ENCODE measurements at places on chromosomes 6 and 20. TPM values are rescaled to one million over a fixed set of nuclear protein-coding genes. Genes with fewer than 3 reads are reported as not detected.

Gene DEFB124
- total RNA-seq, result not detected

Gene RFX6
- total RNA-seq, result not detected

DNA sequence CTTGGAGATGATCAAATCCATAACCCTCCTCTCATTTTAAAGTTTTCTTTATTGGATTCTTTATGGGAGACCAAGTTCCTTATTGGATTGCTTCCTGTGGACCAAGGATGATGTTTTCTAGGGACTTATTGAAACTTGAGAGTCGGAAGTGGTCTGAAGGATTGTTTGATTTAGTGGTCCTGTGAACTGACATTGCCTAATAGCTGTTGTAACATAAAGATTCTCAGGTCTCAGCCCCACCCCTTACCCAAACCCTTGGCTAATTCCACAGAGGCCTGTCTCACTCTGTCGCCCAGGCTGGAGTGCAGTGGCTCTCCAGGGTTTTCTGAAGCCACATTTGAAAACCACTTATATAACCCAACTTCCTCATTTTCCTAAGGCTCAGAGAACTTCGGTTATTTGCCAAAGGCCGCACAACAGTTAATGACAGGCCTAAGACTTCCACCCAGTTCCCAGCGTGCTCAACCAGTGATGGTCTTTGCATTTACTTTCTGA lies 77.0 kb downstream of the ATXN1 start:
- no peak overlapping the region for H3K4me3 ChIP-seq
- peaks cover 19% of the 10 kb centered on the region for H3K4me1 ChIP-seq
- H3K36me3 ChIP-seq, result no peaks in the 10 kb centered on the region
- peak; percentile 35 for DNase-seq
- no peaks in the 10 kb centered on the region for H3K27me3 ChIP-seq

Gene FHL5
- total RNA-seq, result 10.1 TPM

GRCh38 chr6:36692861-36693702 lies 4.5 kb upstream of the RAB44 start:
- peaks cover 14% of the 10 kb centered on the region for H3K4me1 ChIP-seq
- no peaks in the 10 kb centered on the region for H3K36me3 ChIP-seq
- H3K27me3 ChIP-seq, result no peaks in the 10 kb centered on the region
- no peak overlapping the region for H3K4me3 ChIP-seq

GRCh38 chr20:19976595-19977372 lies 40.4 kb upstream of the NAA20 start:
- H3K36me3 ChIP-seq, result no peaks in the 10 kb centered on the region
- peaks cover 46% of the 10 kb centered on the region for H3K4me1 ChIP-seq
- H3K27me3 ChIP-seq, result no peaks in the 10 kb centered on the region
- H3K4me3 ChIP-seq, result no peak overlapping the region
- DNase-seq, result peak; percentile 85
- H3K27ac ChIP-seq, result peak overlapping the region; percentile 97

DNA sequence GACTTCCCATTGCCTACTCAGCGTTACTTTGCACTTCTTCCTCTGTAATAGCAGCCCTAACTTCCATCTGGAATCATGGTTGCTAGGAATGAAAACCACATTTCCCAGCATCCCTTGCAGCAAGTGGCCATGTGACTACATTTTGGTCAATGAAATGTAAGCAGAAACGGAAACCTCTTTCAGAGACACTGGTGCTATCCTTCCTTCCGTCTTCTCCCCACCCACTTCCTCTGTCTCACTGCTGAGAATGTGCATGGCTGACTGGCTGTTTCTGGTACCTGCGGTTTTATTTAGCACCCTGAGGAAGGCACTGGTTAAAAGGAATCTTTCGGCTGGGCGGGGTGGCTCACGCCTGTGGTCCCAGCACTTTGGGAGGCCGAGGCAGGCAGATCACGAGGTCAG lies 107.4 kb downstream of the SCML4 start:
- no peak overlapping the region for H3K4me3 ChIP-seq
- H3K36me3 ChIP-seq, result no peaks in the 10 kb centered on the region
- no peaks in the 10 kb centered on the region for H3K27me3 ChIP-seq
- no peaks in the 10 kb centered on the region for H3K4me1 ChIP-seq
- H3K27ac ChIP-seq, result no peak overlapping the region
- DNase-seq, result no peak

DNA sequence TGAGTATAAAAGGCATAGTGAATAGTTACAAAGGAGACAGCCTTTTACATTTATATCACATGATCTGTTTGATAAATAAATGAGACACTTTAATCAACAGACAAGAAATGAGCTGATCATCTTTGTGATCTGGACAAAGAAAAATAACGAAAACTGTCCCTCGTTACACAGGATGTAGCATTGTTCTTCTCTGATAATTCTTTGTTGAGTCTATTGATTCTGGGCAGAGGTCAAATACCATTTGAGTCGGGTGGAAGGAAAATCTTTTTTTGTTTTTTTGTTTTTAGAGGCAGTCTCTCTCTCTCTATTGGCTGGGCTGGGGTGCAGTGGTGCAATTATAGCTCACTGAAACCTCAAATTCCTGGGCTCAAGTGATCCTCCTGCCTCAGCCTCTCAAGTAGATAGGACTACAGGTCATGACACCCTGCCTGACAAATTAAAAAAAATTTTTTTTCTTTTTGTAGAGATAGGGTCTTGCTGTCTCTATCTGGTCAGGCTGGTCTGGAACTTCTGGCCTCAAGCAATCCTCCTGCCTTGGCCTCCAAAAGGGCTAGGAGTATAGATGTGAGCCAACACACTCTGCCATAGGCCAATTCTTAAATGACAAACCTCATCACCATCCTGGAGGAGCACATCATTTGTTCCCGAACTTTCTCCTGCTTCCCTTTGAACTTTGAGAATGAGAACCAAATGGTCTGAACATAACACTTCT lies 41.8 kb downstream of the CCDC170 start:
- H3K36me3 ChIP-seq, result no peaks in the 10 kb centered on the region
- DNase-seq, result no peak
- no peaks in the 10 kb centered on the region for H3K27me3 ChIP-seq
- H3K4me1 ChIP-seq, result peaks cover 12% of the 10 kb centered on the region

DNA sequence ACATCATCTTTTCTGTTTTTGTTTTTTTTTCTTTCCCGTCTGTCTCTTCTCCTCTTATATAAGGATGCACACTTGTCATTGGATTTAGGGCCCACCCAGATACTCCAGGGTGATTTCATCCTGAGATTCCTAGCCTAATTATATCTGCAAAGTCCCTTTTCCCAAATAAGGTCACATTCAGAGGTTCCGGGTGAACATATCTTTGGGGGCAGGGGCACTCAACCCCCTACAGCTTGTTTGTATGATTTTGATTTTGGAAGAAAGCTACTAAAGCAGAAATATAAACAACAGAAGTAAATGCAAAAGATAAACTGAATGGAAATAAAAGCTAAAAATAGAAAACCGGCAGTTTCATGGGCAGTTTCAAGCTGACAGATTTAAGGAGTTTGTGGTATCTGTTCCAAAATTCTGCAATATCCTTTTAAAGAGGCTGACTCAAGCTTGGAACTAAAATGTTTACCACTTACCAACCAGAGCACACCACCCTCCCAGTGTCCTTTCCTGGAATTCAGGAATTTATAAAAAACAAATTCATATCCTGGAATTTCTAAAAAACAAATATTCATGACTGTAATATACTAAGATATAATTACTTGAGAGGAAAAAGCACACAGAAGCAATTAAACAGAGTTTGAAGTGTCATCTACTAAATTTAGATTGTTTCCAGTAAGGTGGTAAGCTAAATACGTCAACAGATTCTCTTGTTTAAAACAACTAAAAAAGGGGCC lies 100.0 kb upstream of the CARMIL1 start:
- H3K36me3 ChIP-seq, result no peaks in the 10 kb centered on the region
- no peak for DNase-seq
- peak overlapping the region; percentile 80 for H3K27ac ChIP-seq
- H3K4me1 ChIP-seq, result peaks cover 18% of the 10 kb centered on the region
- H3K4me3 ChIP-seq, result no peak overlapping the region

GRCh38 chr6:64074981-64075380 lies 439.4 kb downstream of the PHF3 start:
- no peak overlapping the region for H3K27ac ChIP-seq
- DNase-seq, result no peak
- H3K4me3 ChIP-seq, result no peak overlapping the region
- H3K4me1 ChIP-seq, result no peaks in the 10 kb centered on the region
- no peaks in the 10 kb centered on the region for H3K27me3 ChIP-seq

- H3K27me3 ChIP-seq, result no peaks in the 10 kb centered on the region
- no peak for DNase-seq
- no peak overlapping the region for H3K4me3 ChIP-seq
- H3K27ac ChIP-seq, result no peak overlapping the region
- no peaks in the 10 kb centered on the region for H3K36me3 ChIP-seq
- H3K4me1 ChIP-seq, result no peaks in the 10 kb centered on the region
Measured at GRCh38 chr20:14197097-14197496, 140.3 kb downstream of the FLRT3 start.

DNA sequence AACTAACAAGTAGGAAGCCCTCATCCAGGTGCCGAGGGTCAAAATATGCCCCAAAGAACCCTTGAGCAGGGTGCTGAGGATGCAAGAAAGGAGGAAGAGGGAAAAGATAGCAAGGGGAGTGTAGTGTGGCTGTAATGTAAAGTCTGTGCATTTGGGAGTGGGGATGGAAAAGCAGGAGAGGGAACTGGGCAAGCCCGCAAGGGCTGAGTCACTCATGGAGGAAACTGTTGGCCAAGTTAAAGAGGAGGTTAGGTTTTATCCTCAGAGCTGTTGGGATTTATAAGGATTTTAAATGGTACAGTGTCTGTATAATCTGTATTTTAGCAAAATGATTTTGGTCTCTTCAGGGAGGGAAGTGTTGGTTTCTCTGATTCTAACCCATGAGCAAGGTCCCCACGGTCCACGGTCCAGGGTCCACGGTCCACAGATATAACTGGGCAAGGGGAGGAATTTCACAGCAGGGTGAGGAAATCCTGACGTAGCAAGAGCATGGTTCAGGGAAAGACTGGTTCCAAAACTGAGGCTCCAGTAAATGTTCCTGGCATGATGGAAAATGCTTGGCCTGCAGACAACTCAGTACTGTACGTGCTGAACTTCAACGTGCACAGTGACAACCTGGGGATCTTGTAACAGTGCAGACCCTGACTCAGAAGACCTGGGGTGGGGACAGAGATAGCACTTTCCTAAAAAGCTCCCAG lies 759.8 kb downstream of the PTPRT start:
- H3K27ac ChIP-seq, result no peak overlapping the region
- H3K4me3 ChIP-seq, result no peak overlapping the region
- no peaks in the 10 kb centered on the region for H3K27me3 ChIP-seq
- DNase-seq, result no peak
- H3K36me3 ChIP-seq, result no peaks in the 10 kb centered on the region

GRCh38 chr6:20915156-20915555 lies 380.9 kb downstream of the CDKAL1 start:
- H3K4me1 ChIP-seq, result no peaks in the 10 kb centered on the region
- no peak overlapping the region for H3K27ac ChIP-seq
- H3K27me3 ChIP-seq, result no peaks in the 10 kb centered on the region
- no peak for DNase-seq

GRCh38 chr20:10708351-10709185 lies 34.8 kb upstream of the JAG1 start:
- no peak overlapping the region for H3K4me3 ChIP-seq
- no peaks in the 10 kb centered on the region for H3K27me3 ChIP-seq
- no peak overlapping the region for H3K27ac ChIP-seq
- H3K36me3 ChIP-seq, result no peaks in the 10 kb centered on the region

DNA sequence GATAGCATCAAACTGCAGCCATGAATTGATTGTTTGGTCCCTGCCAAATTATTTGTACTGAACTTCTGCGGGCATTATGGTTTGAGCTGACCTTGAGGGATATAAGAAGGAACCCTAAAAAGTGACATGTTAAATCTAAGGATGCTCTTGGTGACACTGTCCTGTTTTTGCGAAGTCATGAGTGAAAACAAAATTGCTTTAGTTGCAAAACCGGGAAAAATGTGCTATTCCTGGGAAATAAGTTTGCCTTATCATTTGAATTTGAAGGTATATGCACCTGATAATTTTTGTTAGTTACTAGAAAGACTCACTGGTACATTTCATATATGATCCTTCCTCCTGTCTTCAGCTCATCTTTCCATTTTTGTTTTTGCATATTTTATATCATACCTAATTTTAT lies 7.8 kb downstream of the KIAA0408 start:
- no peaks in the 10 kb centered on the region for H3K4me1 ChIP-seq
- H3K27me3 ChIP-seq, result no peaks in the 10 kb centered on the region
- no peak for DNase-seq
- no peak overlapping the region for H3K27ac ChIP-seq

DNA sequence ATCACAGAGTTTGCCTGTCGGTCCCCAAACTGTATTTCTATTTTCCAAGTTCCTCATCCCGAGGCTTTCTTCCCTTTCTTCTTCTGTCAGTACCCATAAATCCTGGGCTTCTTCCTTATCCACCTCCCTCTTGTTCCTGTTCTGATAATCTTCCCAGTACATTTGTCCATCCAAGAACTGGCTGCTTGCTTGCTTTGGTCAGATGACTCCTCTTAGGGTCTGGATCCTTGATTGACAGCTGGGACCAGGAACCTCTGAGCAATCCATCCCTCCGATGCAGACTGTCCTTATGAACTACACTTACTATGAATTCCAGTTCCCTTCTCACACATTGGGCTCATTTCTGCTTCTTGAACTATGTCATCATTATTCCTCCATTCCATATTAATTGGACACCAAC lies 275.3 kb upstream of the CITED2 start:
- no peaks in the 10 kb centered on the region for H3K27me3 ChIP-seq
- no peaks in the 10 kb centered on the region for H3K4me1 ChIP-seq
- no peaks in the 10 kb centered on the region for H3K36me3 ChIP-seq
- no peak overlapping the region for H3K4me3 ChIP-seq
- no peak for DNase-seq

GRCh38 chr6:13038741-13039190 lies 289.6 kb downstream of the TBC1D7 start:
- H3K27me3 ChIP-seq, result no peaks in the 10 kb centered on the region
- peak; percentile 33 for DNase-seq
- no peak overlapping the region for H3K4me3 ChIP-seq
- H3K27ac ChIP-seq, result no peak overlapping the region
- H3K36me3 ChIP-seq, result no peaks in the 10 kb centered on the region

GRCh38 chr20:47817573-47817972 lies 32.3 kb upstream of the SULF2 start:
- peaks cover 9% of the 10 kb centered on the region for H3K4me1 ChIP-seq
- no peaks in the 10 kb centered on the region for H3K36me3 ChIP-seq
- no peaks in the 10 kb centered on the region for H3K27me3 ChIP-seq
- DNase-seq, result no peak

GRCh38 chr6:90406142-90406794 lies 109.6 kb upstream of the BACH2 start:
- no peak overlapping the region for H3K4me3 ChIP-seq
- no peak for DNase-seq
- H3K27me3 ChIP-seq, result no peaks in the 10 kb centered on the region
- no peak overlapping the region for H3K27ac ChIP-seq

Gene AHCY
- 138 TPM for total RNA-seq

Gene TTK
- 1.9 TPM for total RNA-seq

DNA sequence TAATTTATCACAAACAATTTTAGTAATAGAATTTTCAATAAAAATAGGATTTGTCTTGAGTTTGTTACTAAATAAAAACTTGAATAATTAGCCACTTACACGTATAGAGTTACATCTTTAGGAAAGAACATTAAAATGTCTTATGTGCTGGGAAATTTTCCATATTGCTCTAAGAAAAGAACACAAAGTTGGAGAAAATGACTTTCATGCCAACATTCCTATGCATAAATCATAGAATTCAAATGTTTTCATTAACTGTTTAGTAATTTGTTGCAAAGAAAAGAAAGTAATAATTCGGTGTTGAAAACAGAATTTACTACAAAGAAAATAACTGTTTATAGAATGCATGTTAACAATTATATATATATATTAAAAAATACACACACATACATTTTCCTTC lies 4.7 kb upstream of the TBC1D32 start:
- H3K4me1 ChIP-seq, result peaks cover 4% of the 10 kb centered on the region
- DNase-seq, result no peak
- H3K4me3 ChIP-seq, result no peak overlapping the region
- H3K36me3 ChIP-seq, result no peaks in the 10 kb centered on the region

Gene OR2H2
- not detected for total RNA-seq

Gene FLRT3
- total RNA-seq, result 17.9 TPM
